ENCODE measurements at places on chromosomes 4 and X.

- DNase-seq = no peak
Observed at GRCh38 chr4:4377732-4378460, 9.0 kb upstream of the NSG1 start.

DNA sequence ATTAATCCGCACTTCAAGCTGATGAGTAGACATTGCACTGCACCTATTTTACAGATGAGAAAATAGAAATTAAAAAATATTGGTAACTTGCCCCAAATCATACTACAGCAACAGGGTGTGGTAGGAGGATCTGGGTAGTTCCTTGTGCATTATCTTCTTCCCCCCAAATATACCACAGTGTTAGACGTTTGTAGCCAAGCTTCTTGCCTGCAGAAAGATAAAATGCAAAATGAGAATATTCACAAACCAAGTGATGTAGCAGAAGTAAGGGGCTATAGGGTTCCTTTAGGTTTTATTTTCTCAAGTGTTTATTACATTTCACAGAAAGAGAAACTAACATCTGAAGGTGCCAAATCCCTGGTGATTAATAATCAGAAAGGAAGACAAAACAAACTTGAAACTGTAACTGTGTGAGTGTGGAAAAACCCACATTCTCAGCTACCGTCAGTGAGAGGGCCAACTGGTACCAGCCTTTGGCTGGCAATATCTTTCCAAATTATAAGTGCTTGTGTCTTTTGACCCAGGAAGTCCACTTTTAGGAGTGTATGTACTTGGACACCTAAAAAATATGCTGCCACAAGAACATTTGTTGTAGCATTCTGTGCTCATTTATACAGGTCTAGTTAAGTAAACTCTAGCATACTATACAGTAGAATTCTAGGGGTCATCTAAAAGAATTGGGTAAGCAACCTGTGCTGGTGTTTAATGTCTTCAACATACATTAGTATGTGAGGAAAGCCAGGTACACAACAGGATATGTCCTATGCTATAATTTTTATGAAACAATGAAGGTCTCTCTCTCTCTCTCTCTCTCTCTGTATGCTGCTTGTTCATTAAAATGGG lies 6.7 kb upstream of the CD38 start:
- no peak for DNase-seq

GRCh38 chrX:30561191-30561590 lies 16.4 kb downstream of the TASL start:
- DNase-seq = no peak

DNA sequence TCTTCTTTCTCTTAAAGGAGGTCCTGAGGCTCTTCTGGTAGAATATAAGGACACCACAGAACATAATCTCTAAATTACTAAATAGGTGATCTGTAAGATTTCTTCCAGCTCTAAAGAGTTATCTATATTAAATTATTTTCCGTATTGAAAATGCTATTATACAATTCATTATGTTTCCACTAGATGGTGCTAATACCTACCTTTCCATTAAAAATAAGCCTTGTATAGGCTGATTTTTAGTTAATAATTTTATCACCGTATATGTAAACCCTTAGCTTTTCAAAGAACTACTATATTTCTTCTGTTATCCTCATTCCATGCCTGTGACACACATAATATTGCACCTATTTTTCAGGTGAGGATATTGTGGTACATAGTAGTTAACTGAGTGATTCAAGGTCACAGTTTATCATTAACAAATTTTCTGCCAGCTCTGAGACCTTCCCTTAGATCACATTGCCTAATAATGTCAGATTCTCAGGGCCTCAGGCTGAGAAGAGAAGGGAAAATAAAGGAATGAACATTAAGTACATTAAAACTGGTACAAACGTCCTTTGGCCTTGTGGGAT lies 138.8 kb downstream of the TEX11 start:
- DNase-seq = no peak

- no peak for DNase-seq
Observed at GRCh38 chr4:74474345-74475090, 29.6 kb downstream of the AREG start.

DNA sequence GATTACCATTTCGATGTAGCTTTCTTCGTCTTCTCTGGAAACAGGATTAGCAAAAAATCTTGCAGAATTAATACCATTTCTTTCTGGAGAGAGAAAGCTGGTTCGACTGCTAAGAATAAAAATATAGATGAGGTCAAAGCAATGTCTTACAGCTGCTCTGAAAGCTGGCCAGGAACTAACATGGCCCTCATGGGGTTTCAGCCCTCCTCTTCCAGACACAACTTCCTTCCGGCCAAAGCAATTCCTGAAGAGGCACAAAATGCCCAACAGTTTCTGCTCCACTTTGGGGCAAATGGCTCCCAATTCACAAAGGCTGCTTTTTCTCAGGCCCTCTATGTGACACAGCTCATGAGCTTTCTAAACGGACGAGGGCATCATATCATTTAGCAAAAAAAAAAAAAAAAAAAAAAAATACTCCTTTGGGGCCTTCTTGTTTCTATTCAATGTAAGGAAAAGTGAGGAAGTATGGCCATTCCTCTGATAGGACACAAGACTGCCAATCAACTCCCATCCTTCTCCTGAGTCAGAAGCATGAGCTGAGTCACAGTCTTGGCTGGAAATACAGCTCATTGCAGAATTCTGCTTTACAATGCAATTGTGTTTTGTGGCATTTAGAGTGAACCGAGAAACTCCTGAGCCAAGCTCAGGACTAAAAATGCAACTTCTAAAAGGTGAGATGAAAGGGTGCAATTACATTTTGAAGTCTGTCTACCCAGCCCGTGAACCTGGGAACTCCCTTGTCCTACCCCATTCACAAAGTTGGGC lies 42.7 kb upstream of the CTAG2 start:
- no peak for DNase-seq

Measured in suprapubic skin (tissue), 4 donors.